A549 treated with ZK216348 at 1 μM for 4 hours (cell line): ENCODE measurements at places on chromosomes 13 and 19. TPM values are rescaled to one million over a fixed set of nuclear protein-coding genes. Genes with fewer than 3 reads are reported as not detected.

KIR2DL1 gene
- total RNA-seq: not detected in 5 replicates

PTPRH gene
- total RNA-seq: 3.6 to 6.0 TPM (median 4.0 TPM) in 5 replicates

SNRPD2 gene
- 727 to 1,166 TPM (median 803 TPM) in 5 replicates for total RNA-seq

NLRP9 gene
- not detected in 5 replicates for total RNA-seq

UHRF1 gene
- 35.5 to 52.3 TPM (median 46.3 TPM) in 5 replicates for total RNA-seq

PSG1 gene
- 0.20 to 0.56 TPM (median 0.26 TPM) in 5 replicates for total RNA-seq
